ENCODE measurements at places on chromosomes 3 and 15. TPM values are rescaled to one million over a fixed set of nuclear protein-coding genes. Genes with fewer than 3 reads are reported as not detected.
A peak's percentile ranks its signal among the peaks of the same experiment; 100 is the strongest.

- no peak for DNase-seq
Observed at GRCh38 chr3:85662462-85662861, 703.7 kb downstream of the CADM2 start.

- no peak for DNase-seq
Observed at GRCh38 chr15:33089878-33090757, 104.4 kb downstream of the FMN1 start.

DNA sequence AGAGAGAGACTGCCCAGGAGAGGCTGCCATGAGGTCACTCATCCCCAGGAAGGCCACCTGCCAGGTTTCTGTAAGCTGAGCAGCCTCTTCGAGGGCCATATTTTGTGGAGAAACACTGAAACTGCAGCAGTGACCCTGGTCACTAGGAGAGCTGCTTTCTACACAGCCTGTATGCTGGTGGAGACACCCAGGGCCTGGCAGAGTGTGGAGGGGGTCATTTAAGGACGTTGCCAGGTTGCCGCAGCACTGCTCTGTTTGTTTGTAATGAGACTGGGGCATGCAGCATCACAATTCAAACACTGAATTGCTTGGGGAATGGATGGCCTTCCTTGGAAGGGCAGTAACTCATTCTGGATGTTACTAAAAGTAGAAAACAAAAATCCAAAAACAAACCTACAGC, 104.9 kb upstream of the TRIM42 start:
- DNase-seq = no peak

- DNase-seq = no peak
Observed at GRCh38 chr3:55471084-55471483, 16.0 kb downstream of the WNT5A start.

- DNase-seq = no peak
Observed at GRCh38 chr3:194099215-194099614, 36.7 kb upstream of the HES1 start.

DNA sequence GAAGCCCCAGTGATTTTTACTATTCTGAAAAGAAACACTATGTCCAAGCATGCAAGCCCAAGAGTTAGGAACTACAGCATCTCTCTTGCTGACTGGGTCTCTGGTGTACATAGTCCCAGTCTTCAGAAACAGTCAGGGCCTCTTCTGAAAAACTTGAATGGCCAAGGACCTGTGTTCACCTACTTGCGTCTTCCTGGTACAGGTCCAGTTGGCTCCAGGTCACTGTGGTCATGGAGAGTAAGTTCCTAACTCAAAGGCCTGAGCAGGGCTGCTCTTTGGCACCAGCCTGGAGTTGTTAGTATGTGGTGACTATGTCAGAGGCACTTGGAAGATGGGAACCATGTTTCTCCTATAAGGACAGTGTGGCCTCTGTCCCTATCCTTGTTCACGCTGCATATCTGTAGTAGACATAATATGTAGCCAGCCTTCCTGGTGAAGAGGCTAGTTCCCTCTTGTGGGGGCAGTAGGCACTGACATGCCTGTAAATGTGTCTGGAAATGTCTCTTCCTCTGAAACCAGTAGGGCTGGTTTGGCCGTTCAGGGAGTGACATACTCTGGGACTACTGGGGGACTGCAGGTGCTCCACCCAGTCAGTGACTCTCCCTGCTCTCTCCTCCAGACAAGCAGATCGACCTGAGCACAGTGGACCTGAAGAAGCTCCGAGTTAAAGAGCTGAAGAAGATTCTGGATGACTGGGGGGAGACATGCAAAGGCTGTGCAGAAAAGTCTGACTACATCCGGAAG, 2.6 kb upstream of the RBM15B start:
- no peak for DNase-seq

DNA sequence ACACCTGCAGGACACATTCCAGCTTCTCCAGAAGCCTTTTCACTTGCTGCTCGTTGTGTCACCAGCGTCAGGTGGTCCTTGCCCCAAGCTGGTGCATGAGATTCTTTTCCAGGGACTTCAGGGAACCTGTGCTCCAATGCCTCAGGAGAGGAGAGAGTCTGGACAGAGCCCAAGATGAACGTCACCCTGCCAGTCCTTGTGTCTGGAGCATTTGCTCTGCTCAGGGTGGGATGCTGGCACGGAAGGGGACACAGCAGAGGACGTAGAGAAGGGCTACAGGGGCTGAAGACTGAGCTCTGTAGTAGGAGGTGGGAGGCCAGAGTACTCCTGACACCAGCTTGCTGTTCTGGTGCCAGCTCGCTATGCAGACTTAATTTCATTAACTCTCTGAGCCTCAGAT, 262.1 kb downstream of the XXYLT1 start:
- DNase-seq = no peak

- DNase-seq = peak; percentile 82
Observed at GRCh38 chr3:109685084-109686079, 348.0 kb upstream of the DPPA4 start.

DNA sequence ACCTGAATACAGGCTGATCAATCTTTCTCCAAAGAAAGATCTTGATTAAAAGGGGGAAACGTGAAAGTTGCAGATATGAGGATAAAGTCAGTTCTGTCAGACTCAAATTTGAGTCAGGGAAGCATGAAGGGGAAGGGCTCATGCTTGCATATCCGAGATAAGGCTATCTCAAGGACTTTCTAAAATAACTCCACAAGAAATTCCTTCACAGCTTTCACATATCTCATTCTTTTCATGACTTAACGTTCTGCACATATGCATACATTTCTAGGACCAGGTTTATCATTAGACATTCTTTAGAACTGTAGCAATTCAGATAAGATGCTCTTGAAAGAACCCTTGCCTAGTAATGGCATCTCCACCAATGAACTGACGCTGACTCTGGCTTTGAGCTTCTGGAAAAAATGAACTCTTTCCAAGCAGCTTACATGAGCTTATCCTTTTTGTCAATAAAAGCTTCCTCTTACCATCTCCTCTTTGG, 15.9 kb downstream of the SH3GL3 start:
- no peak for DNase-seq

DNA sequence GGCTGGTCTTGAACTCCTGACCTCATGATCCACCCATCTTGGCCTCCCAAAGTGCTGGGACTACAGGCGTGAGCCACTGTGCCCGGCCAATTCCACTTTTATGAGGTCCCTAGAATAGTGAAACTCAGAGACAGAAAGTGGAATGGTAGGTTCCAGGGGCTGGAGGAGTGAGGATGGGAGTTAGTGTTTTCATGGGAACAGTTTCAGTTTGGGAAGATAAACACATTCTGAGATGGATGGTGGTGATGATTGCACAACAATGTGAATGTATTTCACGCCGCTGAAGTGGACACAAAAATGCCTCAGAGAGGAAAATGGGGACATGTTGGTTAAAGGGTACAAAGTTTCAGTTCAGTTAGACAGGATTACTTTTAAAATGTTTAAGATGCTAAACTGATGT, 22.5 kb upstream of the HDAC11 start:
- DNase-seq = no peak

DNA sequence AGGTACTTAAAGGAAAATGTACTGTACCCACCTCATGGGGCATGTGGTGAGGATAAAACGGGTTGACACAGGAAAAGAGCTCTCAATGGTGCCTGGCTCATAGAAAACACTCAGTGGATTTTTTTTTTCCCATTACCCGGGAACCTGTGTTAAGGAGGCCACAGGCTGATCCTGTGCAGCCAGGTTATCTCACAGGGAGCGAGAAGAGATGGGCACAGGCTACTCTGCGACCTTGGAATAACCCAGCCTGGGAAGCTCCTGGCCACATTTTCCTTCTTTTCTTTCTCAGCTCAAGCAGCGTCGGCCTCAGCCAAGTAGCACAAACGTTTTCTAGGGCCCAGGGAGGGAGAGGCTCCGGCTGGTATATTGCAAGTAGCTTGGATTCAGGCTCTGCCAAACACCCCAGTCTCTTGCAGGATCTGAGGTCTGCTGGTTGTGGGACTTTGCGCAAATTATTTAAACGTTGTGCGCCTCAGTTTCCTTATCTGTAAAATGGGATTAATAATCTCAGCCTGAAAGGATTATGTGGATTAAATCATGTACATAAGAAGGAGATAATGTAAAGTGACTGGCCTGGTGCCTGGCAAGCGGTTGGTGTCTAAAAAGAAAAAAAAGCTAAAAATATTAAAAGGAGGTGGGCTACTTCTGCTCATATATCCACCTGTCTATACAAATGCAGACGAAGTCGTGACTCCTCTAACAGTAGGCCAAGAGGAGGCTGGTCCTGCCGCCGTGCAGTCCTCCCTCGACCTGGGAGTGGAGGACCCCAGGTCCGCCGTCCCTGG, 2.2 kb downstream of the FURIN start:
- peak; percentile 25 for DNase-seq

- no peak for DNase-seq
Observed at GRCh38 chr3:62562017-62562416, 188.7 kb upstream of the FEZF2 start.

DNA sequence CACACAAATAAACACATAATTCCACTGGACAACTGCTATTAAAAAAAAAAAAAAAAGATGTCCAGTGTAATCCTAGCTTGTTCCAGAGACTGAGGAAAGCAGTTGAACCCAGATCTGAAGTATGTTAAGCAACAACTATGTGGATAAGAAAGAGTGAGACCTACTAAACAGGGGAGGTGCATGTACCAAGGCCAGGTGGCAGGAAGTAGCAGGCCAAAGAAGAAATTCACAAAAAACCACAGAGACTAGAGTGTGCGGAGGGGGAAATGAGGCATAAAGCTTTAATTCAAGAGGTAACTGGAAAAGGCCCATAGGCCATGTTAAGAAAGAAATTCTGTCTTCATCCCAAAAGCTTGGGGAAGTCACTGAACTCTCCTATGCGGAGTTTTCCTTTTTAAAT, 490.0 kb downstream of the NAALADL2 start:
- no peak for DNase-seq

DNA sequence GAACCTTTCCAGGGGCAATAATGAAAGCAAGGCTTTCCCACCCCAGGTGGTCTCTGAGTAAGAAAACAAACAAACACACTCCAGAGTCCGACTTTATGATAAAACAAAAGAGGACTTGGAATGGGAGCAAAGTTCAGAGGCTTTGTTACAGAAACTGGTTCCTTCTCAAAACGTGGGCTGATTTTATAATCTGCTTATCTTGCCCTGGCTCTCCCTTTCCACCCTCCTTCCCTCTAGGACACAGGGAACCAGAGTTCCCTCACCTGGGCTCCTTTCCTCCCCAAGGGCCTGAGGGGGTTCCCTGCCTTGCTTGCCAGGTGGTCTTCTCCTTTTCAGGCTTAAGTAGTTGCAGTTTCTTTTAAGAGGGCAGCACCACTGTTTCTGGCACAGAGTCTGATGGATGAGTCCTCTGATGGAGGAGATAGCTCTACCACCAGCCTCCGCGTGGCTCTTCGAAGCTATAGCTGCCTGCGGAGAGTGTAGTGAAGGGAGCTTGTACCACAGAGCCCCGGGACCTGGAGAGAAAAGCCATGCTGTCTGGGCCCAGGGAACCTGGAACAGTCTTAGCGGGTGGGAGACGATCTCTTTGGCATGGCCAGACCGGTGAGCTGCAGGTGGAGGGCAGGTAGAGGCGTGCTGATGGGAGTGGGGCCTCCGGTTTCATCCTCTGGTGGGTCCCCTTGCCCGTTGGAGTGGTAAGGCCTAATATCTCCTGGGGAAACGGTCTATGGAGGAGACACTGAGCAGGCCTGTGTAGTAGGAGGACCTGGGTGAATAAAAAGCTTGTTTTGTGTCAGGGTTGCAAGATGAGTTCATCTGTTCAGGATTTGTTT, 68.7 kb downstream of the SMAD6 start:
- DNase-seq = peak; percentile 59

DNA sequence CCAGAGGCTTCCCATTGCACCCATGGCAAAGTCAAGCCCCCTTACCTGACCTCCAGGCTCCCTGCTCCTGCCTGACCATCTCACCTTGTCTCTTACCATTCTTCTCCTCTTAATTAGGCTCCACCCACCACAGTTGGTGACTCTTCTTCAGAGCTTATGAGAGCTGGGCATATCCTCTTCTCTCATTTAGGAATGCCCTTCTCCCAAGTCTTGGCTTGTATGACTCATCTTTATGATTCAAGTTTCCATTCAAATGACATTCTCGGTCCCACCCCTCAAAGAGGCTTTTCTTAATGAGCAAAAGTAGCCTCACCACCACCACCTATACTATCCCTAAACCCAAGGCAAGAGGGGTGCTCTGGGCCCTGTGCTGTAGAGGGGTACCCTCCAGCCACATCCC, 55.3 kb upstream of the NUDT16 start:
- DNase-seq = no peak

DNA sequence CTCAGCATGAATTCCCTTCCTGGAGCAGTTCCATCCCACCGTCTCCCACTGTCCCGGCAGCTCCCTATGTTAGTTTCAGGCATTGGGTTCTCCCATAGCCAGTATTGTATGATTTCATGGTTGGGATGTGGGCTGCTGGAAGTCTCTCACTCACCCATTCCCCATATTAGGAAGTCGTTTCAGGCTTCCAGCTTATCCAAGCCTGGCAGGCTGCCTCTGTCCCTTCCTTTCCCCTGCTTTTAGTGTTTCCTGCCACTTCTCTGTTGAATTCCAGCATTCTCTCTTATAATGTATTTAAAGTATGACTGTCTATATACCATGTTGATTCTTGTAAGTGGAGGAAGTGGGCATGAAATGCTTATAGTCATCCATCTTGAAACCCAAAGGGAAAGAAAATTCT, 309.7 kb upstream of the RBMS3 start:
- no peak for DNase-seq

GRCh38 chr3:34782871-34783270, 856.5 kb upstream of the ARPP21 start:
- no peak for DNase-seq

GRCh38 chr15:60406513-60407414, 9.0 kb upstream of the ANXA2 start:
- DNase-seq = peak; percentile 67

- no peak for DNase-seq
Observed at GRCh38 chr15:96914081-96914480, 583.6 kb downstream of the NR2F2 start.

DNA sequence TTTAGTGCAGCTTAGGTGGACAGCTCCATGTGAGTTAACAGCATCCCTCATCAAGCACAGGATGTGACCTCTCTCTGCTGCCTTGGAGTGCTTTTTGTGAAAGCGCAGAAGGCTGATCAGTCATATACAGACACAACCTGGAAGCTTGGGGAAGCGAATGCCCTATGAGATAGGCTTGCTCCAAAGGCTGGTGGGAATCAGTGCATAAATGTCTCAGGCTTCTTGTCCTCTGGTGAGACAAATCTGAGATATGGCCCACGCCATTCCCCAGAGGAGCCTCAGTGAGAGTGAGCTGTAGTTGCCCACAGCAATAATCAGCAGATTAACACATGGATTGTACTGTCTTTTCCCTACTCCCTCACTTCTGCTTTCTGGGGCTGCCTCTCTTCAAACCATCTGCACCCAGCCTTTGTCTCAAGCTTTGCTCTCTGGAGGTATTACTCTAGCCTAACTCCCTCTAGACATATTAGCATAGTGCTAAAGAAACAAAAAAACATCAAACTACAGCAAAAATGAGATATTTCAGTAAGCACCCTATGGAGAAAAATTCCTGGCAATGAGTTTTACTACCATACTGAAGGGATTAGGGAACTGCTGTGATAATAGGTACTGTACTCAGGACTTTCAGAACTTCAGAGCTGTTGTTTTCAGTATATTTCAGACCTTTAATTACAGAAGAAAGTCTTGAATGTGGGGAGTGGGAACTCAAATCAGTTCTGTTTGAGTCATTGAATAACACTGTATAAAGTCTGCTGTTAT, 113.7 kb downstream of the OXSM start:
- no peak for DNase-seq

- no peak for DNase-seq
Observed at GRCh38 chr3:141123677-141124410, 72.7 kb downstream of the SPSB4 start.

ERICH6 gene
- total RNA-seq = not detected

MCTP2 gene
- total RNA-seq = 13.0 TPM

SMARCC1 gene
- 21.4 TPM for total RNA-seq

SOX2 gene
- total RNA-seq = not detected

MESP2 gene
- 0.43 TPM for total RNA-seq
